ENCODE measurements at places on chromosomes 3 and 15.

DNA sequence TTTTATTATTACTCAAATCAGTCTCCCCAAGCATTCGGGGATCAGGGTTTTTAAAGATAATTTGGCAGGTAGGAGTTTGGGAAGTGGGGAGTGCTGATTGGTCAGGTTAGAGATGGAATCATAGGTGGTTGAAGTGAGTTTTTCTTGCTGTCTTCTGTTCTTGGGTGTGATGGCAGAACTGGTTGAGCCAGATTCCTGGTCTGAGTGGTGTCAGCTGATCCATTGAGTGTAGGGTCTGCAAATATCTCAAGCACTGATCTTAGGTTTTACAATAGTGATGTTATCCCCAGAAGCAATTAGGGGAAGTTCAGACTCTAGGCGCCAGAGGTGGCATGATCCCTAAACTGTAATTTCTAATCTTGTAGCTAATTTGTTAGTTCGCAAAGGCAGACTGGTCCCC, 20.6 kb upstream of the TRANK1 start:
- no peak for DNase-seq

DNA sequence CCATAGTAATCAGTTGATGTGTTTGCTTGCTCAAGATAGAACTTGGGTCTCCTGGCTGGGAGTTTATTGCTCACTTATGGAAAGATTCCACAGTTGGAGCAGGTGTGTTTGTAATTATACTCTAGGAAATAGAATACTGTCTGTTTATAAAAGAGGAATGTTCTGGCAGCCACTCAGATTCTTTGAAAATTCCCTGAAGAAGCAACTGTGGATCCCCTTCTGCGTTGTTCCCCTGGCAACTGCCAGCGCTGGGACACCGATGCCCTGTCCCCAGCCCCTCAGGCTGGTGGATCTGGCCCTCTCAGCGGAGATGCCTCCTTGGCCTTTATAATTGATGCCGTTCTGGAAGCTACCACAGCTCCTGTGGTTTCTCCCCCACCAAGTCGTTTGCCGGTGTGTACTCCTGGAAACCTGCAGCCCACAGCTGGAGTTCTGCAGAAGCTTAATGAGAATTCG, 225.9 kb downstream of the ITPR1 start:
- no peak for DNase-seq

GRCh38 chr15:89680282-89680873, 1.2 kb upstream of the PLIN1 start:
- no peak for DNase-seq

GRCh38 chr3:38549486-38549885, 53.3 kb downstream of the EXOG start:
- DNase-seq: no peak
